ENCODE measurements at places on chromosomes 16 and 17.

- no peak for DNase-seq
Measured at GRCh38 chr16:13390093-13390985, 488.9 kb downstream of the SHISA9 start.

DNA sequence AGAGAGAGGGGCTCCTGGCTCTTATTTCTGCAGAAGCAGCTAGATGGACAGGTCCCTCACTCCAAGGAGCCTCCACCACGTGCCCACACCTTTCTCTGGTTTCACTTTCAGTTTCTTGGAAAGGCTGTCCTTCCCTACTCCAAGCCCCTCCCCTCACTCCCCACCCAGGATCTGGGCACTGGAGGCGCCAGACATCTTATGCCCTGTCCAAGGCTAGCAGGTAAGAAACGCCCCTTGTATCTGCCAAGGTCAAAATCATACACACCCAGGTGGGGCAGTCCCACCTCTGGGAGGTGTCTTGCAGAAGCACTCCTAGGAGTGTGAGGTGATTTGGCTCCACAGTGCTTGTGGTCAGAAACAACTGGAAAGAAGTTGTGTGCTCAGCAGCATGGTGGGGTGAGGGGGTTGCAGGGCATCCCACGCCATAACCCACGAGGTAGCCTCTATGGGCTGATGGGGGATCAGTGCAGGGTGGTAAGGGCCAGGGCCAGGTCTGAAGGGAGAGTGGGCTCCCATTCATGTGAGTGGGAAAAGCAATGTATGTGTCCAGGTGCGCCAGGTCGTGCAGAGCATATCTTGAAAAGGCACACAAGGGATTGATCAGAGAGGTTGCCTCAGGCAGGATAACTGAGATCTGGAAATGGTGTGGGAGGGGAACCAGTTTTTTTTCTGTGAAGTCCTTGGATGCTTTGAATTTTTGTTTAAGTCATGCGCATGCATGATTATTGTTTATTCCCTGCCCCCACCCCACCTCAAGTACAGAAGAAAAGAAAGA, 31.8 kb upstream of the PRM1 start:
- no peak for DNase-seq

- DNase-seq, result no peak
Measured at GRCh38 chr16:77183137-77183536, 7.9 kb upstream of the MON1B start.

GRCh38 chr17:1244606-1245012, 25.6 kb upstream of the BHLHA9 start:
- no peak for DNase-seq

DNA sequence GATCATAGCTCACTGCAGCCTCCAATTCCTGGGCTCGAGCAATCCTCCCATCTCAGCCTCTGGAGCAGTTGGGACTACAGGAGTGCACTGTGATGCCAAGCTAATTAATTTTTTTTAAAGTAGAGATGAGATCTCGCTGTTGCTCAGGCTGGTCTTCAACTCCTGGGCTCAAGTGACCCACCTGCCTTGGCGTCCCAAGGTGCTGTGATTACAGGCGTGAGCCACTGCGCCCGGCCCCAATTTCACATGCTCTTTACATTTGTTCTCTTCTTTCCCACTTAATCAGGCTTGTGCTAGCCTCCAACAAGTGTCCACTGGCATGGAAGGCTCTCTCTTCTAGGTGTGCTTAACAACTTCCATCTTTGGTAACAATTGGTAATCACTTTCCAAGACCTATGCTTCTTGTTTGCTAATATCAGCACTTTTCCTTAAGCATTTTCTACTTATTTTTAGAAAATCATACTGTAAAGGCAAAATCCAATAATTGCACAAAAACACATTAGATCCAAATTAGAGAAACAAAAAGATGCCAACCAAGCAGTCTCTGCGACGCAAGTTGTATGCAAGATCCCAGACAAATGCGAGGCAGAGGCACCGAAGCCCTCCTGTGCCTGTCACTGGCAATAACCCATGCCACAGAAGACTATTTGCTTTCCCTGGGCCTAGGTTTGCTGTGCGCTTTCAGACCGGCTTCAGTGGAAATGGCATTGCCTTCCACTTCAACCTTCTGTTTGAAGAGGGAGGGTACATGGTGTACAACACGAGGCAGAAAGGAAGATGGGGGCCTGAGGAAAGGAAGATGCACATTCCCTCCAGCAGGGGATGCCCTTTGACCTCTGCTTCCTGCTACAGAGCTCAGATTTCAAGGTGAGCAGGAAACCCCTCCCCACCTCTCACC, 52.6 kb downstream of the NOS2 start:
- DNase-seq, result no peak

DNA sequence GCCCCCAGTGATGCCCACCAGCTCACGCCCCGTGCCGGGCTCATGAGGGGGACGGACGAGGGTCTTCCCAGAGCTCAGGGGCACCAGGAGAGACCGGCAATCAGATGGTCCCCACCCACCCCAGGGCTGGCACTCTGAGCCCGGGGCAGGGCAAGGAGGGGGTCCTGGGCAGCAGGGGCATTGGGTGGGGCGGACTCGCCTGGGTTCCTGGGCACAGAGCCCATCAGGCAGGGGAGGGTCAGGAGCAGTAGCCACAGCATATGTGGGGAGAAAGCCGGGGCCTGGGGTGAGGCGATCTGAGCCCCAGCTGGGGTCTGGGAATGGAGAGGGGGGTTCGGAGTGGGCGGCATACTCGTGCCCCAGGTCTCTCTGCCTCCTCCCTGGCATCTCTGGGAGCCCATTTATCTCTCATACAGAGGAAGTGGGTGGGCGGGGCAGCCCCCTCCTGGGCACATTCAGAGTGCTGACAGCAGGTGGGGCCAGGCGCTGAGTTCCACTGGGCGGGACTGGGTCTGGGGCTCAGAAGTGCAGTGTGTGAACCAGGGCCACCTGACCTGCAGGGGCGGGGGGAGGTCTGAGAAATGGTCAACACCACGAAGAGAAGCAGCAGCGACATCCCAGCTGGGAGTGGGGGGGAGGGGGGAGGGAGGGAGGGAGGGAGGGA, 20.5 kb upstream of the UBE2I start:
- DNase-seq, result no peak

GRCh38 chr16:85486256-85486915, 126.7 kb upstream of the GSE1 start:
- no peak for DNase-seq

Data from GM18507 (cell line).